Choroid plexus epithelial cell (primary cell): ENCODE measurements at places on chromosomes 3 and 15.

DNA sequence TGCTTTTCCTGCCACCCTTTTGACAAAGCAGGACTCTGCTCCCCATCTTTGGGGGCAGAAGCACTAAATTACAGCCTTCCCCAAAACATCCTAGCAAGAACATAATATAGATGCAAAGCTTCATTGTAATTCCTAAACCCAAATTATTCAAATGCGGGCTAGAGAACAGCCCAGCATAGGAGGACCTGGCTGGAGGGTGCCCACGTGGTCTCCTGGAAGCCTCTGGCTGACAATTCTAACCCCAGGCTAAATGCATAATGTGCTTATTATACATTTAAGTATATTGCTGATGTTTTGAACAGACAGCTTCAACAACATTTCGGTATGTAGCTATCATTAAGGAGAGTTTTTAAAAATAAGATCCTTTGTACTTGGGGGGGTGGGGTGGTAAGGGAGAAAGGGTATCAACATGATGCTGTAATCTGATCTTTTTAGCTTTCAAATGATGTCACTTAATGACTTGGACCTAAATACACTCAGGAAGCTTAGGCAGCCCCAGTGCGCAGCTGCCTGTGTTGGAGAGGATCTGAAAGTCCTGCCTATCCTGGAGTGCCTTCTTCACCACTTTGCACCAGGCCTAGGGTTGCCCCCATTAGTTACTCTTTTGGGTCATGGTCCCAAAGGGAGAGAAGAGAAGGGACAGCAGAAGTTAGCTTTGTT lies 57.2 kb upstream of the USP3 start:
- no peak for DNase-seq

GRCh38 chr3:64199932-64200331 lies 25.3 kb downstream of the PRICKLE2 start:
- DNase-seq: no peak

GRCh38 chr3:146491303-146491702 lies 21.9 kb upstream of the PLSCR2 start:
- peak; percentile 53 for DNase-seq

DNA sequence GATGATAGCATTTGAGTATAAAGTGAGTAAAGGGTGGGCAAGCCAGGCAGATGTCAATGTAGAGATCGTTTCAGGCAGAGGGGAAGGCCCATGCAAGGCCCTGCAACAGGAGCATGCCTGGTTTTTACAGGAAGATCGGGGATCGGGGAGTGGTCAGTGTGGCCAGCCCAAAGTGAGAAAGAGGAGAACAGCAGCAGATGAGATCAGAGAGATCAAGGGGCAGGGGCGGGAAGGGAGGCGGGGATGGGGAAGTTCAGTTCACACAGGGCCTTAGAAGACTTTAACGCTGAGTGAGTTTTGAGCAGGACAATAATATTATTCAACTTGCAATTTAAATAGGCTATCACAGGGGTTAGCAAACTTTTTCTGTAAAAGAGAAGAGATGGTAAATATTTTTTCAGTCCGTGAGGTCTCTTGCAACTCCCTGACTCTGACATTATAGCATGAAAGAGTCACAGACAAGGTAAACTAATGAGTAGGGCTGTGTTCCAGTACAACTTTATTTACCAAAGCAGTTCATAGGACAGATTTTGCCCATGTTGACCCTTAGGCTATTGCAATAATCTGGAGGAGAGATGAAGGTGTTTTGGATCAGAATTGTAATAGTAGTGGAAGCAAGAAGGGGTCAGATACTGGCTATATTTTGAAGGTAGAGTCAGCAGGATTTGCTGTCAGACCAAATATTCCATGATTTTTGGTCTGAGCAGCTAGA lies 12.4 kb upstream of the CD47 start:
- no peak for DNase-seq

DNA sequence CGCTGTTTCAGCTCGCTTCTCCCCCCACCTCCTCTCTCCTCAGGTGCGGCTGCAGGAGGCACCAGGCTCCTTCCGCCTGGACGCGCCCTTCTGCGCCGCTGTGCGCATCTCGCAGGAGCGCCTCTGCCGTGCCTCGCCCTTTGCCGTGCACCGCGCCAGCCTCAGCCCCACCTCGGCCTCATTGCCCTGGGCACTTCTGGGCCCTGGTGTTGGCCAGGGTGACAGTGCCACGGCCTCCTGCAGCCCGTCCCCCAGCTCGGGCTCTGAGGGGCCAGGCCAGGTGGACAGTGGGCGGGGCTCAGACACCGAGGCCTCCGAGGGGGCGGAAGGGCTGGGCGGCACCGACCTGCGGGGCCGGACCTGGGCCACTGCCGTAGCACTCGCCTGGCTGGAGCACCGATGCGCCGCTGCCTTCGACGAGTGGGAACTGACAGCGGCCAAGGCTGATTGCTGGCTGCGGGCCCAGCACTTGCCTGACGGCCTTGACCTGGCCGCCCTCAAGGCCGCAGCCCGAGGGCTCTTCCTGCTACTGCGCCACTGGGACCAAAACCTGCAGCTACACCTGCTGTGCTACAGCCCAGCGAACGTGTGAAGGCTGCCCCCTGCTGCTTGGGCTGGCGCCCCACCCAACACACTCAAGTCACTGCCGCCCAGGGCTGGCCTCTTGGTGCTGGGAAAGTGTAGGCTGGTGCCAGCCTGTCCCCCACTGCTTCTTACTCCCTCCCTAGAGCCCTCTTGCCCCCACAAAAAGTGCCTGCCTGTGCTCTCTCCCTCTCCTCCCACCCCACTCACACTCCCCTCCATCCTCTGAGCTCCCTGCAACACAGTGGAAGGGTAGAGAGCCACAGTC lies 7.1 kb downstream of the ALG3 start:
- peak; percentile 56 for DNase-seq

GRCh38 chr3:8560366-8561007 lies 58.9 kb downstream of the LMCD1 start:
- peak; percentile 100 for DNase-seq

- no peak for DNase-seq
Measured at GRCh38 chr3:17407576-17407975, 334.9 kb downstream of the TBC1D5 start.

DNA sequence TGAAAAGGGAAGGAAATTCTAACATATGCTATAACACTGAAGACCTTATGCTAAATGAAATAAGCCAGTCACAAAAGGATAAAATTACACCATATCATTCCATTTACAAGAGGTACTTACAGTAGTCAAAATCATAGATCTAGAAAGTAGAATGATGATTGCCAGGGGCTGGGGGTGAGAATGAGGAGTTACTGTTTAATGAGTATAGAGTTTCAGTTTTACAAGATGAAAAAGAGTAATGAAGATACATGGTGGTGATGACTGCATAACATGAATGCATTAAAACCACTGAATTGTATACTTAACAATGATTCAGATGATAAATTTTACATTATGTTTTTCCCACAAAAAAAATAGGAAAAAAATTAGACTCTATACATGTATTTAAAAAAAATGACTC lies 152.6 kb downstream of the SCAPER start:
- no peak for DNase-seq

GRCh38 chr3:178778589-178778988 lies 242.4 kb downstream of the KCNMB2 start:
- no peak for DNase-seq

DNA sequence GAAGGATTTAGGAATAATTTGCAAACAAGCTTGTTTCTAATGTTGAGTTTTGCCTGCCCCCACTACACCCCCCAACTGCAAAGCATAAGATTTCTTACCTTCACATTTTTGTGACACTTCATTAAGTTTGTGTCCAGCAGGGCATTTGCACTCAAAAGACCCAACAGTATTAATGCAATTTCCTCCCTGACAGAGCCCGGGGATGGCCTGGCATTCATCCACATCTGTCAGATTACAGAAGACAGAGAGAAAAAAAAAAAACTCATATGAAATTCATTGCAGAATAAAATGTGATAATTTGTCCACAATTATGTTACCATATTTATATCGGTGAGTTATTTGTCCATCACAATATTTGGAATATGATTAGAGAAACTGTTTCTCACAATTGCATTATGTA lies 111.5 kb downstream of the FBN1 start:
- DNase-seq: peak; percentile 44

DNA sequence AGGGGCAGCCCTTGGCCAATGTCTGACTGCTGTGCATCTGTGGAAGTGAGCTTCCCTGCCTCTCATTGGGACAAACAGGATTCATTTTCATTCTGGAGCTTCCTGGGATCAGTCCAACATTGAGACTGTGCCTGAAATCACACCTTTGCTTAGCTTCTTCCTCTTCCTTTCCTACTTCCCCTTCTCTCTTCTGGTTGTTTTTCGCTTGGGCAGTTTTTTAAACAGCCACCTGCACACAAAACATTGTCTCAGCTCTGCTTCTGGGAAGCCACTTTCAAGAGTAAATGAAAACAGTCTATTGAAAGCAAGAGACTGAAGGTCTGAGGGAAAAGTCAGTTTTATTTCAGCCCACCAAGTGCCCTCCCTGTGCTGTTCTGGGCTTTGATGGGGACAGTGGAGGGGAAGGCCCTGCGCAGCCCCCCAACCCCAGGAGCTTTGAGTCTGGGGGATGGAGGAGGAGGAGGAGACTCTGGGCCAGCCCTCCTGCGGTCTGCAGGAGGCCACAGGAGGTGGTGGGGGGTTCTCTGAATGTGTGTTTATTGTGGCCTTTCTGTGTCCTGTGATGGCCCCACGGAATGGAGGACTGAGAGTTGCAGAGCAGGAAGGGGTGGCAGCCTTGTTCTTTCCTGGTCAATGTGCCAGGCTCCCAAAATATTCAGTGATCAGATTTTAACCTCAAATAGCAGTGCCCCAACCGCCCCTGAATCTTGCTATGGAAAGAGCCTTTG lies 7.8 kb upstream of the ISLR2 start:
- DNase-seq: no peak

DNA sequence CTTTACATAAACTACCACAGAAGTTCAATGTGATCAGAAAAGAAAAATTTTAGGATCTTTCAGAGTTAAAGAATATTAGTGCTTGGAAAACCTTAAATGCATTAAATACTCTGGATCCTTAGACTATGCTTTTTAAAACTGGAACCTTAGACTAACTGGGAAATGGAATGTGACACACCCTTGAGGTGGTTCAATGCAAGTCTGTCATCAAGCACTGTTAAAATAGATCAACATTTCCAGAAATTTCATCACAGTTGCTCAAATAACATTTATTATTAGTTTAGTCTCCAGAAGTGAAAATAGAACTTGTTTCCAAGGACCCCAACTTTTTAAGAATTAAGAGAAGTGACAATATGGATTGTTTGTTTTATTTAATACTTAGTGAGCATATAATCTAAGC lies 71.8 kb downstream of the GAP43 start:
- DNase-seq: no peak

DNA sequence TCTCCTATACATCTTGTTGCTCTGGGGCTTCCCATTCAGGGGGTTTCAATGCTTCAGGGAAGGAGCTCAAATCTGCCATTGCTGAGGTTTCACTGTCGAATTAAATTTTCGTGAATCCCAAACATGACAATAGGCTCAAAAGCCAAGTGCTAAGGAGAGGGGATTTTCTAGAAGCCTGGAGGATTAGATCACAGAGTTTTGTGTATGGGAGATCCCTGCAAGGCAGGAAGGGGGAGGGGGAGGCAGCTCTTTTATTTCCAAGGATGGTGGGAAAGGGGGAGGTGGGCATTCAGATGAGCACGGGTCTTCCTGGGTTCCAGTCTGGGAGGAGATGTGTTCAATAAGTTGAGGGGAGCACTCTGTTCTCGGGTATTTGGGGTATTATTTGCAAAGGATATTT lies 69.9 kb upstream of the DLG1 start:
- no peak for DNase-seq

DNA sequence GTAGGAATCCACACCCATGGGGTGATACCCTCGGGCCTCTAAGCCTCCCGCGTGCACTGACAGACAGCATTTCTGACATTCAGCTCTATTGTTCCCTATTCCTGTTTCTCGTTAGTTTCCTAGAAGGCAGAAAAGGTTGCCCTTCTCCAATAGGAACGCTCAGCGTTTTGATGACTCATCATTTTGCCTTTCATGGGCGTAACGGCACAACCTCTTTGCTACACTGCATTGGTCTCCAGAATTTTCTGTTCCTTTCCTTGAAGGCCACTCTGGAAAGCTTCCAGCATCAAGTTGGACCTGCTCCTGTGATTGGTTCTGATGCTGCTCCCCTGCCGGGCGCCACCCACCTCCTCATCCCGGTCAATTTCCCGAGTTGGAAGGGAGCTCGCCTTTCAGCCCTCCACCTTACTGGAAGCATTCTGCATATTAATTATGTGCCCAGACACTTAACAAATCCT lies 13.0 kb upstream of the TNK2 start:
- DNase-seq: no peak
